Foreskin keratinocyte (primary cell): ENCODE measurements at places on chromosomes 2 and 18.

GRCh38 chr2:68746408-68746807, 11.8 kb downstream of the ARHGAP25 start:
- no peak for DNase-seq

DNA sequence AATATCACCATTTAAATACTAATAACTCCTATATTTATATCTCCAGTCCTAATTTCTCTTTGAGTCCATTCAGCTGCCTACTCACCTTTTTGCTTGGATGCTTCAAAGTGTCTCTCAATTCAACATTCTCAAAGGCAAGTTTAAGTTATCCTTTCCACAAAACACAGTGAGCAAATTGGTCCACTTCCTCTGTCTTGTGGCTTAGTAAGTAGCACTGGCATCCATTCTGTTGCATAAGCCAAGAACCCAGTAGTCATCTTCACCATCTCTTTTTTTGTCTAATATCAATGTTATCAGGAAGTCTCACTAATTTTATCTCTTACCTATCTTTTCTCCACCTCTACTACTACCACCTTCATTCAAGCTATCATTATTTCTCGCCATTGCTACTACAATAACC, 27.4 kb upstream of the IL1RL1 start:
- DNase-seq, result no peak

DNA sequence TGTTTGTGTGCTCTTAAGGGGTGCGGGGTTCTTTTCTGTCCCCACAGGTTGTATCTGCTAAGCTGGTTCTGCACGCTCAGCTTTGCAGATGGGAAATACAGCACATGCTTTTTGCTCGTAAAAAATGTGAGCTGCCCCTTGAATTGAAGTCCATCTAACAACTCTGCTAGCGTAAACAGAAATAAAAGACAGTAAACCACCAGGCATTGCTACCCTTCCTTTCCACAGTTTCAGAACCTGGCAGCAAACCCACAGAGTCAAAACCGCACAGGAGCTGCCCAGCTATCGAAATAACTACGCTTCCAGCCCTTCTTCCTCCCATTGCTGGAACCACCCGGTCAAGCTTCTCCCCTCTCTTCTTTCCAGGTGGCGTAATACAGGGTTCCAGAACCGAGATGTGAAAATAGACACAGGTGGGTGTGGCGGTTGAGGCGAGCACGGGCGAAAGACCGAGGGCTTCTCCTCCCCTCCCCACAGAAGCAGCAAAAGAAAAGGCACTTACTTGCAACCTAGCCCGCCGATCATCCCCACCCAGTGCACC, 479 bp downstream of the SCN9A start:
- no peak for DNase-seq

GRCh38 chr2:145682546-145683157, 1162.7 kb upstream of the ZEB2 start:
- peak; percentile 69 for DNase-seq

- DNase-seq, result no peak
Measured at GRCh38 chr2:172470958-172471922, 43.9 kb downstream of the ITGA6 start.

- DNase-seq, result peak; percentile 100
Measured at GRCh38 chr18:49609256-49610021, 47.6 kb downstream of the LIPG start.

DNA sequence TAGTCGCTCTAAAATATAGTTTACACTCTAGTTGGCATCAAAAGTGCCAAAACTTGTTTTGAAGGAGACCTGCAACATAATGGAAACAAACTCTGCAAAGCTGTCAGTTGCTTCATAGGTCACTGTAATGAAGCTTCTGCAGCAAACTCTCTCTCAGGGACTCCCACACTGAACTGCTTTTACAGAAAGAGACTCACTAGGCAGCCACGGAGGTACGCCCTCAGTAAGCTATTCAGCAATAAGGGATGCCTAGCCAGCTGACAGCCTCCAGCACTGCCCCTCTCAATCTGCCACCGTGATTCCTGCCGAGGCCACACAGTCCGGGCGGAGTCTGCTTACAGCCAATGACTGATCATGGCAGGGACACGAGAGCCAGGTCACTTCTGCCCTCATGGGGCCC, 51.1 kb downstream of the COLEC12 start:
- no peak for DNase-seq
